ENCODE measurements at places on chromosomes 13 and 19.

DNA sequence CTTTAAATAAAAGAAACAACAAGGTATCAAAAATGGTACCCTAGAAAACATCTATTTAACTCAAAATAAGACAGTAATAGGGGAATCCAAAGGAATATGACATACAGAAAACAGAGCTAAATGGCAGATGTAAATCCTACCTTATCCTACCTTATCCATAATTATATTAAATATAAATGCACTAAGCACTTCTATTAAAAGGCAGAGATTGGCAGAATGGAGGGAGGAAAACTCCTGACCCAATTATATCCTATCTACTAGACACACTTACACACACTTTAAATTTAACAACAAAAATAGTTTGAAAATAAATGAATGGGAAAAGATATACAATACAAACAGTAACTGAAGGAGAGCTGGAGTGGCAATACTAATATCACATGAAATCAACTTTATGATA is 14.4 kb downstream of the RNASEH2B start:
- DNase-seq: no peak

DNA sequence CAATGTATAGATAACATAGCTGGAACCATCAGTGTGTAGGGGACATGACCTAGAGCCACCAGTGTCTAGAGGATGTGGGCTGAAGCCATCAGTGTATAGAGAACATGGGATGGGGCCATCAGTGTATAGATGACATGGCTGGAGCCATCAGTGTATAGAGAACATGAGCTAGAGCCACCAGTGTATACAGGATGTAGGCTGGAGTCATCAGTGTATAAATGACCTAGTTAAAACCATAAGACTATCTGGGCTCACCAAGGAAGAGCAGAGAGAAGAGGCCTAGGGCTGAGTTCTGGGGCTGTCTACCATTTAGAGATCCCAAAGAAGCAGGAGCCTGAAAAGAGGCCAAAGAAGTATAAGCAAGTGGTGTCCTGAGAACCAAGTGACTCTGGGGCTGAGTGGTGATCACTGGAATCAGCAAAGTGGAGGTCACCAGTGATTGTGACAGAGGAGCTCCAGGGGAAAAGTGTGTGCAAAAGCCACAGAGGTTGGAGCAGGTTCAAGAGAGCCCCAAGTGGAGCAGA is 41.0 kb downstream of the RFX2 start:
- no peak for DNase-seq

- DNase-seq: no peak
Measured at GRCh38 chr13:111330066-111330610, 9.7 kb downstream of the TEX29 start.

GRCh38 chr13:65868884-65869283 is 1361.3 kb downstream of the PCDH9 start:
- DNase-seq: no peak

DNA sequence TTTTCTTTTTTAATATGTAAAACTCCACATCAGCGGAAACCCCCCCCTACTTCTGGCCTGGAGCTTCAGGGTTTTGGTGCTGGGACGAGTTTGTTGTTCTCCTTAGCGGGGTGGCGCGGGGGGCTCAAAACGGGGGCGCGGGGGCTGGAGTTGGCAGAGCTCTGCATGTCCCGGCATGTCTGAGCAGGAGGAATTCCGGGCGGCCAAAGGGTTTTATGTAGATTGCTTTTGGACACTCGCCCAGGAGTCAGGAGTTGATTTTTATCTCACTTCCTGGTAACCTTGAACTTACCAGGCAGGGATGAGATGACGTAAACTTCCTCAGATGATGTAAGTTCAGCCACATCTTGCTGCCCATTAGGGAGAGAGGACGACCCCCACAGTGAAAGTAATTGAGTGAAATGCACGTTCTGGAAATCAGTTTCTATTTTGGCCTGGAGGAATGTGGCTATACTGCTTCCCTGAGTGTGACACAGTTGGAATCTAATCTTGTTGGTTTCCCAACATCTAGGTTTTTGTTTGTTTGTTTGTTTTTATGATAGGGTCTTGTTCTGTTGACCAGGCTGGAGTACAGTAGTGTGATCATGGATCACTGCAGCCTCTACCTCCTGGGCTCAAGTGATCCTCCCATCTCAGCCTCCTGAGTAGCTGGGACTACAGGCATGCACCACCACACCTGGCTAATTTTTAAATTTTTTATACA is 21.0 kb upstream of the GDF15 start:
- no peak for DNase-seq

DNA sequence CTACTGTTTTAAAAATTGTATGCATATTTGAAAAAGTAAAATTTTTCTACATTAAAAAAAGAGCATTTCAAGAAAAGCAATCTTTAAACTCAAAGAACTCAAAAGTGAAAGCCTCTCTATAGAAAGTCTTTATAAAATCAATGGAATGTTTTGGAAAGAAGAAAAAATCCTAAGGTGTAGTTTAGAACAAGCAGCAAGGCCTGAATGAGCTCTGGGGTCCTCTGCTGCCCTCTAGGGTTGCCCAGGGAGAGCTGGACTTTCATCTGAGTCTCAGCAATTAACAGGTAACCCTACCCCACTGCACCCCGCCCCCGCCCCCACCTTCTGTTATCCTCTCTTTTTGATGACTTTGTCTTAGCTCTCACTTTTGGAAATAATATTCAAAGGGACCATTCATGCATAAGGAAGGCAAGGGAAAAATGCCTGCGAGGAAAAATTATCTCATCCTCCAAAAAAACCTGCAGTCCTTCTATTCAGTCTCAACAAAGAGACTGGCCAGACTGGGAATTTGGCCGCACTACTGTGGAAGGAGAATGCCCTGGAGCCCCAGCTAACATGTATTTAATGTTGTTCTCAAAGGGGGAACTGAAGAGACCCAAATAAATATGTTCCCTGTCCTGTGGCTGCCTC is 24.1 kb downstream of the SLC25A30 start:
- DNase-seq: peak; percentile 12

DNA sequence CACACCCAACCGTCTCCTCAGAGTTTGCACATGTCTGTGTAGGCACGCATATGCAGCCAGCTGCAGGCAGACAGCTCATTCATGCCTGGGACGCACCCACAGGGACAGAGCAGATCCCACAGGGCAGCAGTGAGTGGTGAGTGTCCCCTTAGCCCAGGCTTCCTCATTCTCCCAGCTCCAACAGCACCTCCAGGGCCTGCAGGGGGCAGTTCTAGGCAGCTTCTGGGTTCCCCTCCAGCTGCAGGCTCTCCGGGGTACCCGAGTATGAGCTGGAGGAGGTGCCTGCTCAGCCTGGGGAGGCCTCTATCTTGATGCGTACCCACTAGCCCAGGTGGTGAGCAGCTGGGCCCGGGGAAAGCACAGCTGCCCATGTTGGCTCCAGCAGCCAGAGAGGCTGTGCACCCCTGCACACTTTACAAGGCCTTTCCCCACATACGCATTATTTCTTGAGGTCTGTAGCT is 1.3 kb upstream of the SHANK1 start:
- no peak for DNase-seq

GRCh38 chr19:5718579-5719273 is 1.2 kb downstream of the LONP1 start:
- no peak for DNase-seq

DNA sequence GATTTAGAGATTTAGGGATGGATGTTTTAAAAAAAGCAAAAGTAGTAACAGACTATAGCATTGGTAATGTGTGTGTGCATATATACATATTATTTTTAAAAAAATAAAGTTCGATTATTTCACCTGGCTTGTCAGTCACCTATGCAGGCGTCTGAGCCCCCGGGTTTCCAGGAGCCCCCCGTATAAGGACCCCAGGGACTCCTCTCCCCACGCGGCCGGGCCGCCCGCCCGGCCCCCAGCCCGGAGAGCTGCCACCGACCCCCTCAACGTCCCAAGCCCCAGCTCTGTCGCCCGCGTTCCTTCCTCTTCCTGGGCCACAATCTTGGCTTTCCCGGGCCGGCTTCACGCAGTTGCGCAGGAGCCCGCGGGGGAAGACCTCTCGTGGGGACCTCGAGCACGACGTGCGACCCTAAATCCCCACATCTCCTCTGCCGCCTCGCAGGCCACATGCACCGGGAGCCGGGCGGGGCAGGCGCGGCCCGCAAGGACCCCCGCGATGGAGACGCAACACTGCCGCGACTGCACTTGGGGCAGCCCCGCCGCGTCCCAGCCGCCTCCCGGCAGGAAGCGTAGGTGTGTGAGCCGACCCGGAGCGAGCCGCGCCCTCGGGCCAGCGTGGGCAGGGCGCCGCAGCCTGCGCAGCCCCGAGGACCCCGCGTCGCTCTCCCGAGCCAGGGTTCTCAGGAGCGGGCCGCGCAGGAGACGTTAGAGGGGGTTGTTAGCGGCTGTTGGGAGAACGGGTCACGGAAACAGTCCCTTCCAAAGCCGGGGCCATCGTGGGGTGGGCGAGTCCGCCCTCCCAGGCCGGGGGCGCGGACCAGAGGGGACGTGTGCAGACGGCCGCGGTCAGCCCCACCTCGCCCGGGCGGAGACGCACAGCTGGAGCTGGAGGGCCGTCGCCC is 840 bp upstream of the CCNA1 start:
- DNase-seq: no peak

DNA sequence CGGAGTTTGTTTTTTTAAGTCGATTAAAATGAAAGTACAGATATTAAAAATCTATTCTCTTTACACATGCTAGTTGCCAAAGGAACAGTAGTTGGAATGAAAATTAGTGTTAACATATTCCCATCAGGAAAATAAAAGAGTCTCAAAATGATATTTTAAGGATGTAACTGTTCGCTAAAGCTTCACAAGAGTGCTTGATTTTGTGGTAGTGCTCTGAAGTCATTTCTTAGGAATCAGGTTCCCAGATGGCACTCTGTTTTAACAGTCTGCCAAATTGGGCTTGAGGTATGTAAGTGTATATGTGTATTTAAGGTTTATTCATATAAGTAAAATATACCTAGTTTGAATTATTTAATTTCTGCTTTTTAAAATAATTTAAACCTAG is 128.8 kb downstream of the LMO7 start:
- no peak for DNase-seq

- DNase-seq: no peak
Measured at GRCh38 chr13:114088234-114088633, 44.2 kb downstream of the RASA3 start.

GRCh38 chr13:105276571-105276970 is 1258.9 kb downstream of the EFNB2 start:
- DNase-seq: no peak

DNA sequence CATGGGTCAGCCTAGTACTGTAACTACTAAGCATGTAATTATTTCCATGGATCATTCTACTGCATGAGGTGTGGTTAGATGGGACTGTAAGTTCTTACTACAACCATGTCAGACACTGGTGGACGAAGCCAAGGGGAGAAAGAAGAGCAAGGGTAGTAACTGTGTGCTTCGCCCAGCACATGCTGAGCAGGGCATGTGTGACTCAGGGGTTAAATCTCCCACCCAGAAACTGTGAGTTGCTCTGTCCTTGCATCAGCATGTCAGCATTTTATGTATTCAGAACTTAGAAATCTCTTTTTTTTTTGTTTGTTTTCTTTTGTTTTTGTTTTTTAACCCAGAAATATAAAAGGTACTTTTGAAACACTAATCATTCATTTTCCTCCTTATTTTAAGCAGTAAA is 436.6 kb upstream of the KLF12 start:
- DNase-seq: no peak

All from activated T-cell treated with anti-CD3 and anti-CD28 coated beads for 1 hour (primary cell).